ENCODE measurements at places on chromosomes 1 and 21.
A peak's percentile ranks its signal among the peaks of the same experiment; 100 is the strongest.

GRCh38 chr1:151859891-151860293, 6.4 kb upstream of the THEM5 start:
- DNase-seq = no peak

- peak; percentile 57 for DNase-seq
Observed at GRCh38 chr1:34066166-34066565, 98.9 kb downstream of the CSMD2 start.

DNA sequence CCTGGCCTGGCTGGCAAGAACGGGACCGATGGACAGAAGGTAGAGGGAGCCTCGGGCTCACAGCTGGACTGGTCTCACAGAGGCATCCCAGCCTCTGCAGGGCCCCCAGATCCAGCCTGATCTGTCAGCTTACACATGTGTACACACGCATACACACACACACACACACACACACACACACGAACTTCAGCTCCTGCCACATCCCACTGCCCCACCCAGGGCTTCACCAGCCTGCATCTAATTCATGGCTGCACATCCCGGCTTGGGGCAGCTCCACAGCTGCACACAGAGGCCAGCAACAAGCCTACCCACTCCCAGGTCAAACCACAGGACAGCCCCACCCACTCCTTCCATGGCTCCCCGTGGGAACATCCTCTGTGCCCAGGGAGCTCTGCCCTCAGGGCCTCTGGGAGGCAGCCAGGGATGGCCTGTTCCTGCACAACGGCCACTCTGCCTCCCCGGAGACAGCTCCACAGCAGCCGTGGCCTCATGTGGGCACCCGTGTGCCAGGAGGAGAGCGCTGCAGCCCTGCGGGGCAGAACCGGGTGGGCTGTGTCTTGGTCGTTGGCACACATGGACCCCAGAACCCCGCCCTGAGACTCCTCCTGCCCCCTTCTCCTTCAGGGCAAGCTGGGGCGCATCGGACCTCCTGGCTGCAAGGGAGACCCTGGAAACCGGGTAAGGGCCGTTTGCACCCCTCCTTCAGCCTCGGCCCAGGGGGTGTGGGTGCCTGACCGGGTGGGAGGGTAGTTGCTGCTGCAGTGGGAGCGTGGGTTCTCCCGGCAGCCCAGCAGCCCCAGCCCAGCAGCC, 19.1 kb downstream of the COL6A2 start:
- no peak for DNase-seq

DNA sequence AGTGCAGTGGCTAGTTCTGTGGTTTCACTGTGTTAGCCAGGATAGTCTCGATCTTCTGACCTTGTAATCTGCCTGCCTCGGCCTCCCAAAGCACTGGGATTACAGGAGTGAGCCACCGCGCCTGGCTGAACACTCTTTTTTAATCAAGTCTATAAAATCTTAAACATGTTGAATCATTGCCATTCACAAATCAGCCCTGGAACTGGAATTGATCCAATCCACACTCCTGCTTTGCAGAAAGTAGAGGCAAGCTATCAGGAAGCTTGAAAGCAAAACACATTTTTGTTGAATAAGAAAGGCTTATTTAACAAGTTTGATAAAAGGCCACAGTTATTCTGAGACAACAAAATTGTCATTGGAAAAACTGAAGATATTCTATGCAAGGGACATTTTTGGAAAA, 18.3 kb upstream of the EFHD2 start:
- DNase-seq = peak; percentile 23

DNA sequence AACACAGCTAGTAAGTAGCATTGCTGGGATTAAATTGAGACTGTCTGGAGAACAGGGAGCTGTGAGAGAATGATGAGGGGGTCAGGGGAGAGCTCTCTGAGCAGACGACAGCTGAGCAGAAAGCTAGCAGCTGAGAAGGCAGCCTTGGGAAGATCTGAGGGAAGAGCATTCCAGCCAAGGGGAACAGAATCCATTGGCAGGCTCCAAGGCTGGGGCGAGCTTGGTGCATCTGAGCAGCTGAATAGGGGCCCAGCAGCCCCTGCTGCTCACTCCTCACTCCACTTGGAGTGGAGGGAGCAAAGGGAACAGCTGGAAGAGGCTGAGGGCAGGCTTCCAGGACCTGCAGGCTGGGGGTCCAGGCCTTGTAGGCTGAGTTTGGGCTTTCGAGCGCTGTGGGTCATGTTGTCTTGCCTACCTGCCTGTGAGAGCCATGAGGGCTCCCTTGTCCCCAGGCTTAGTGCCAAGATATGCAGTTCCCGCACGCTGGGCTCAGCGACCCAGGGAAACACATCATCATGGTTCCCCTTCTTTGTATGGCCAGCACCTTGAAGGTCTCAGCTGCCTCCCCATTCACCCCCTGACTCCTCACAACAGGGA, 10.5 kb downstream of the ACOT11 start:
- DNase-seq = no peak

All from fibroblast of upper back skin (primary cell).